Naive thymus-derived CD8-positive, alpha-beta T cell (primary cell): ENCODE measurements at places on chromosomes 2 and 18. TPM values are rescaled to one million over a fixed set of nuclear protein-coding genes. Genes with fewer than 3 reads are reported as not detected.
A peak's percentile ranks its signal among the peaks of the same experiment; 100 is the strongest.

DNA sequence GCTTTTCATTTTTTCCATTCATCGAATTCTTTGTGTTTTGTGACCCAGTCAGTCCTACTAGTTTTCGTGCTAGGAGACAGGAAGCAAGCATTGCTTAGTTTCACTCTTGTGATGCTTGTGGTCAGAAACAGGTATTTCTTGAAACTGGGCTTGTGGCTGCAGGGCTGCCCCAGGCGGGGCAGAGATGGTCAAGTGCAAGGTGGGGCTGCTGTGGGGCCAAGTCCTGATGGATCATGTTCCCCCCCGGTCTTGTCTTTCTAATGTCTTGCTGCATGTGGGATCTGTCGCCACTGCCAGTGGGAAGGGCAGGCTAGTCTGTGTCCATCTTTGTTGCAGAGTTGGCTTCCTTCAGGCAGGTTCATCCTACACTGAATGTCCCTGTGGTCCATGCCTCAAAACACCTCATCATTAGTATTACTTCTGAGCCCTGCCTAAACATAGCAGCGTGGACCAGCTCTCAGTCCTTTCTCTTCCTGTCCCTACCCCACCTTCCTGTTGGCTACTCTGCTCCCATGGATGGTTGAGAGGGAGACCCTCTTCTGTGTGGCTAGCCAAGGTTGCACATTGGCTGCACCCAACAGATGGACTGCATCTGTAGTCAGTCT is 38.7 kb downstream of the INPP4A start:
- peaks cover 100% of the 10 kb centered on the region for H3K4me1 ChIP-seq
- peak overlapping the region; percentile 82 for H3K4me3 ChIP-seq
- DNase-seq = no peak
- H3K27me3 ChIP-seq = no peaks in the 10 kb centered on the region
- peak overlapping the region; percentile 91 for H3K27ac ChIP-seq

DNA sequence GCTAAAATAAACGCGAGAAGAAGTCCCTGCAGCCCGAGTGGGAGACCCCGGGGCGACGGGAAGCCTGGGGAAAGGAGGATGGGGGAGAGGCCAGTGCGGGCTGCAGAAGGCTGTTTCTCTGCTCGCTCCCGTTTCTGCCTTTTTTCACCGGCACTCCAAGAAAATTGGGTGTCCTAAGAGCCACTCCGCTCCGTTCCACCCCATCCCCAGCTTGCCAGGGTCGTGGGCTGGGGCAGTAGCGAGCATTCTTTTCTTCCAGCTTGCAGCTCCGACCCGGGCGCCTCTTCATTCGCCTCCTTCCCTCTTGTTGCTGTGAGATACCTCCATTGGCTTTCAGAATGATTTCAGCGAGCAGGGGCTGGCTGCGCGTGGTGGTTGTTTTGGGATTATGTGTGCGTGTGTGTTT is 1.1 kb downstream of the HOXD3 start:
- peak overlapping the region; percentile 43 for H3K4me3 ChIP-seq
- H3K27me3 ChIP-seq = peaks cover 71% of the 10 kb centered on the region
- no peak overlapping the region for H3K27ac ChIP-seq

FABP1 gene
- not detected for total RNA-seq

TTN gene
- 20.8 TPM for total RNA-seq

DNA sequence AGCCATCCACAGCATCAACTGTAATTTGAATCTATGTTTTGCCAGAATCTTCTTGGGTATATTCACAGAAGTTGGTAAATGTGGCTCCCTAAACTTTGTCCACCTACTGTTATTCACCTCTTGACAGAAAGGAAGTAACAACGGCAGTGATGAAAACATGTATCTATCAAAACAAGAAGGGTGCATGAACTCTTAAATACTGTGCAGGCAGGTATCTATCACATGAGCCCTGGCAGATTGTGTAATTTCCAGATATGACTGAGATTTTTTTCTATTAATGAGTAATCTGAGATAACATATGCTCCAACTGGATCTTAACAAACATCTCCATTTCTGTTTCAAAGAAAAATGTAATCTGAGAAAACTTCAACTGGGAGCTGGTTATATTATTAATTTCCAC is 36.6 kb downstream of the SFT2D3 start:
- H3K27me3 ChIP-seq = no peaks in the 10 kb centered on the region
- H3K4me1 ChIP-seq = peaks cover 18% of the 10 kb centered on the region
- peaks cover 2% of the 10 kb centered on the region for H3K36me3 ChIP-seq
- H3K27ac ChIP-seq = no peak overlapping the region
- no peak for DNase-seq

GRCh38 chr2:46983065-46983801 is 67.6 kb upstream of the MCFD2 start:
- no peak overlapping the region for H3K4me3 ChIP-seq
- H3K27me3 ChIP-seq = no peaks in the 10 kb centered on the region
- H3K4me1 ChIP-seq = peaks cover 40% of the 10 kb centered on the region
- H3K27ac ChIP-seq = peak overlapping the region; percentile 30
- peaks cover 1% of the 10 kb centered on the region for H3K36me3 ChIP-seq
- DNase-seq = no peak

DNA sequence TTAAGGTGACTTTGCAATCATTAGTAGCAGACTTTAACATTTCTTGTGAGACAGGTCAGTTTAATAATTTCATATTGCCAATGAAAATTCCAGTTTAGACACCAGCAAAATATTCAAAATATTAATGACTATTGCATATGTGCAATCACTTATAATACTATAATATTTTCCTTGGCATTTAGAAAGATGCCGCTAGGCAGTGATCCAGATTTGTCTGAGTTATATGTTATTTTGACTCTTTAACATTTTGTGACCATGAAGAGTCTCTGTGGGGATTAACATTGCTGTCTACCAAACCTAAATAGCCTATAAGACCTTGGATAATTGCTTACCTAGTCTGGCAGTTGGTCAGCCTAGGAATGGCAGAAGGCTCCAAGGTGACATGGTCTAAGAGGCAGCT is 389.6 kb downstream of the THSD7B start:
- no peak overlapping the region for H3K4me3 ChIP-seq
- no peak for DNase-seq
- no peaks in the 10 kb centered on the region for H3K27me3 ChIP-seq
- no peaks in the 10 kb centered on the region for H3K36me3 ChIP-seq
- H3K27ac ChIP-seq = no peak overlapping the region

DNA sequence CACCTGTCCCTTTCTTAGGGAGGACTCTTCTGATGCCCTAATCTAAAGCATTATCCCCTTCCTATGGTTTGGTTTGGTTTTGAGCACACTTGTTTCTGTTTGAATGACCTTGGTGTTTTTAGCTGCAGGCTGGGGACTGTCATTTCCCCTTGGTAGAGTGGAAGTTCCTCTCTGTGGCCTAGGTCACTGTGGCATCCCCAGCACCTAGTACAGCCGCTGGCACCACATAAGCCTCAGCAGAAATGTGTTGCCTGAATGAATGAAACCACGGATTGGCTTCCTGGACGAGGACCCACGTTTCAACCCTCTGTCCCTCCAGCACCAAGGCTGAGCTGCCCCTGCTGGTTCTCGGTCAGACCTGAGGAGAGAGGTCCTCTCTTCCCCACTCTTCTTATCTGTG is 159.9 kb downstream of the CTIF start:
- H3K4me1 ChIP-seq = no peaks in the 10 kb centered on the region
- H3K27ac ChIP-seq = no peak overlapping the region
- H3K27me3 ChIP-seq = no peaks in the 10 kb centered on the region
- no peak overlapping the region for H3K4me3 ChIP-seq
- no peaks in the 10 kb centered on the region for H3K36me3 ChIP-seq

GRCh38 chr2:222973237-222973636 is 78.8 kb upstream of the KCNE4 start:
- H3K27me3 ChIP-seq = peaks cover 5% of the 10 kb centered on the region
- no peaks in the 10 kb centered on the region for H3K36me3 ChIP-seq
- DNase-seq = no peak

DNA sequence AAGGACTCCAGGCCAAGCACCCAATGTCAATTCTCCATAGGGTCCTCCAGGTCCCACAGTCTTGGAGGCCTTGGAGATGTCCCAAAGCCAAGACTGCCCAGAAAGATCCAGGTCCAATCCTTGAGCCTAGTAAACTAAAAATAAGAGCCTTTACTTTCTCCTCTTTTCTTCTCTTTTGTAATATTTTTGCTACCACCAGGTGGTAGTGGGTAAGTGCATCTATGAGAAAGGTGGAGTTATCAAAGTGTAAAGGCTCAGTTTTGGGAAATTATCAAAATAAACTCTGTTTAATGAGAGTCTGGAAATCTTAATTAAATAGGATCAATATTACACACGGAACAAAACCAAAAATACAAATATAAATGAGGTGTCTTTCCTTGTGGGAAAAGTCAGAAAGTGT is 276.4 kb downstream of the ALK start:
- no peaks in the 10 kb centered on the region for H3K4me1 ChIP-seq
- no peak overlapping the region for H3K4me3 ChIP-seq
- H3K27me3 ChIP-seq = peaks cover 34% of the 10 kb centered on the region
- no peaks in the 10 kb centered on the region for H3K36me3 ChIP-seq

- H3K4me3 ChIP-seq = no peak overlapping the region
- no peaks in the 10 kb centered on the region for H3K36me3 ChIP-seq
- no peaks in the 10 kb centered on the region for H3K4me1 ChIP-seq
Observed at GRCh38 chr2:231030725-231031124, 6.6 kb upstream of the C2orf72 start.

DNA sequence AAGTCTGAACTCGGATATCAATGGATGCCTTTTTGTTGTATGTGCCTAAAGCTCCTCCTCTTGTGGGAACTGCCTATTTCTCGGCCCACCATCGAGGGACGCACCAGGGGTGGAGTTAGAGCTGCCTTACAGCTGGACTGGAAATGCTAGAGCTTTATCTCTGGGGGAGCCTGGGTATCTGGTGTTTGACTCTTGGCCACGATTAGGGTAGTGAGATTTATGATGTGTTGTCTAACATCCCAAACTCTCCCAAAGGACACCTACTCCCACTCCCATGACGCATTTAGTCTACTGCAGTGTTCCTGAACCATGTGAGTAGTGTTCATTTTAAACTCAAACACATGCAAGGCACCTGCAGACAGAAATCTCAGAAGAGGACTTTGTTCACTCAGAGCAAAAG is 594.8 kb downstream of the METTL4 start:
- no peaks in the 10 kb centered on the region for H3K27me3 ChIP-seq
- no peak for DNase-seq
- H3K4me1 ChIP-seq = no peaks in the 10 kb centered on the region
- H3K4me3 ChIP-seq = no peak overlapping the region
- H3K27ac ChIP-seq = no peak overlapping the region
- no peaks in the 10 kb centered on the region for H3K36me3 ChIP-seq

CD8B2 gene
- 14.1 TPM for total RNA-seq

VAMP5 gene
- total RNA-seq = 24.6 TPM

PCARE gene
- not detected for total RNA-seq

PRSS56 gene
- not detected for total RNA-seq

GREB1 gene
- 1.1 TPM for total RNA-seq

DNA sequence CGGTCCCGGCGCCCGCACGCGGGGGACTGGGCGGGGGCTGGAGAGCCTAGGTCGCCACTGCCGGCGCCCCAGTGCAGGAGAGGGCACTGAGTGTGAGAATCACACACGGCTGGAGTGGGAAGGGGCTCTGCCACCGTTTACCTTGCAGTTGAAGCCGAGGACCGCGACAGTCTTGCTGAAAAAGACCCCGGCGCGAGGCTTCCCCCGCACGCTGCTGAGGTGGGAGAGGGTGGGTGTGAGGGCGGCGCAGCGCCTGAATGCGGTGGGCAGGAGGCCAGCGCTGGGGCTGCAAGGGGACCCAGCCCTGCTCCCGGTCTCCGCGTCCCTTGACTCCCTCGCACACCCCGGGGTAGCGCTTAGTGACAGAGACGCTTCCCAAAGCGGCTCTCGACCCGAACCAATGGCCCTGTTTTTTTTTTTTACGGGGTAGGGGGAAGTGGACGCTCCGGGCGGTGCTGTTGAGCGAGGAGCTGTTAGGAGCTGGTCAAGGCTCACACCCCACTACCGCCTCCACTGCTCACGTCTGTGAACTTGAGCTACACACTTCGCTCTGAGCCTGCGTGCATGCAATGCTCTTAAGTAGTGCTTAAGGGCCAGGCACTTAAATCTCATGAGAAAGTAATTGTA is 794 bp downstream of the NOTO start:
- peaks cover 2% of the 10 kb centered on the region for H3K36me3 ChIP-seq
- no peaks in the 10 kb centered on the region for H3K4me1 ChIP-seq
- H3K27ac ChIP-seq = no peak overlapping the region
- H3K27me3 ChIP-seq = peaks cover 73% of the 10 kb centered on the region

- peaks cover 26% of the 10 kb centered on the region for H3K4me1 ChIP-seq
- DNase-seq = no peak
- no peaks in the 10 kb centered on the region for H3K36me3 ChIP-seq
- H3K27ac ChIP-seq = no peak overlapping the region
Observed at GRCh38 chr2:202643012-202643858, 8.5 kb downstream of the FAM117B start.

DNA sequence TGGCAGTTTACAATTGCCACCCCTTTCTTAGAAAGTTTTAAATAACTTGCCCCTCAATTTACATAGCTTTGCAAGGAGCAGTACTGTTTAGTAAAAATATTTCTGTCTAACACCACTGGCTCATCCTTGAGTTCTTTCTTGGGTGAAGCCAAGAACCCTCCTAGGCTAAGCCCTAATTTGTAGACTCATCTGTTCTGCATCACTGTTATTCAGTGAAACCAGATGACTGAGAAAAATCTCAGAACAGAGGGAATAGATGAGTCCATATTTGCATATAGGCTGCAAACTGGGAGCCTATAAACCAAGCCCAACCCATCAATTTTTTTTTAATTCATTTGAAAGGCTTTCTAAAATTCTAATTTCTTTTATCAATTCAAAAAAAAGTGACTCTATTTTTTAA is 161.4 kb upstream of the TFPI start:
- H3K4me3 ChIP-seq = no peak overlapping the region
- DNase-seq = no peak
- H3K27ac ChIP-seq = no peak overlapping the region
- H3K27me3 ChIP-seq = no peaks in the 10 kb centered on the region
- no peaks in the 10 kb centered on the region for H3K36me3 ChIP-seq

GRCh38 chr2:224319750-224320149 is 82.2 kb downstream of the FAM124B start:
- H3K4me3 ChIP-seq = no peak overlapping the region
- H3K36me3 ChIP-seq = no peaks in the 10 kb centered on the region
- no peak for DNase-seq
- no peak overlapping the region for H3K27ac ChIP-seq
- H3K4me1 ChIP-seq = peaks cover 2% of the 10 kb centered on the region

MIB1 gene
- 19.8 TPM for total RNA-seq

- no peak overlapping the region for H3K27ac ChIP-seq
- H3K27me3 ChIP-seq = no peaks in the 10 kb centered on the region
- peaks cover 22% of the 10 kb centered on the region for H3K36me3 ChIP-seq
- no peak for DNase-seq
Observed at GRCh38 chr2:157326698-157327097, 1.1 kb upstream of the ERMN start.

DYNAP gene
- total RNA-seq = not detected

- H3K27ac ChIP-seq = no peak overlapping the region
- no peak overlapping the region for H3K4me3 ChIP-seq
- DNase-seq = no peak
- no peaks in the 10 kb centered on the region for H3K4me1 ChIP-seq
- H3K36me3 ChIP-seq = no peaks in the 10 kb centered on the region
Observed at GRCh38 chr2:55896633-55897032, 26.9 kb downstream of the EFEMP1 start.

GRCh38 chr18:46659484-46659883 is 2.5 kb upstream of the LOXHD1 start:
- H3K4me3 ChIP-seq = no peak overlapping the region
- no peak for DNase-seq
- no peak overlapping the region for H3K27ac ChIP-seq
- H3K36me3 ChIP-seq = no peaks in the 10 kb centered on the region
- no peaks in the 10 kb centered on the region for H3K4me1 ChIP-seq
- no peaks in the 10 kb centered on the region for H3K27me3 ChIP-seq

CDH20 gene
- 0.21 TPM for total RNA-seq

- H3K4me1 ChIP-seq = no peaks in the 10 kb centered on the region
- H3K27ac ChIP-seq = no peak overlapping the region
- no peak overlapping the region for H3K4me3 ChIP-seq
- no peak for DNase-seq
Observed at GRCh38 chr2:15584767-15585469, 6.8 kb upstream of the DDX1 start.
